ENCODE measurements at places on chromosomes 2 and 18.
A peak's percentile ranks its signal among the peaks of the same experiment; 100 is the strongest.

DNA sequence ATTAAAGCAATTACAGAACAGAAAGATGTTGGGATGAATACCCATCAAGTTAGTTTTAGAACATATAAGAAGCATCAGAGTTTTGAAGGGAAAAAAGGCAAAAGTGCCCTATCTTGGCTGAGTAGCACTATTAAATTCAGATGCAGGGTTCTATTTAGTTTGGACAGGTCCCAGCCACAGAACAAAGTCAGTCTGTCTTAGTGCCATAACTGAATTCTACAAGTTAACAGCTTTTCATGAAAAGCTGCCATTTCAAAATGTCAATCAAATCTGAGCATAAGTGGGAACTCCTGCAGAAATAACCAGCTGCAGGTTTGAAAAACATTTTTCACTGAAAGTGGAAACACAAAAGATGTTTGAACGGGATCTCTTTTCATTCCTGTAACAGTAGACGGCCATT lies 160.4 kb downstream of the SRBD1 start:
- DNase-seq = no peak

- no peak for DNase-seq
These were observed 23.8 kb upstream of the EFHD1 start for GRCh38 chr2:232609607-232610006.

- no peak for DNase-seq
These were observed 30.3 kb downstream of the SP3 start for GRCh38 chr2:173934895-173935294.

DNA sequence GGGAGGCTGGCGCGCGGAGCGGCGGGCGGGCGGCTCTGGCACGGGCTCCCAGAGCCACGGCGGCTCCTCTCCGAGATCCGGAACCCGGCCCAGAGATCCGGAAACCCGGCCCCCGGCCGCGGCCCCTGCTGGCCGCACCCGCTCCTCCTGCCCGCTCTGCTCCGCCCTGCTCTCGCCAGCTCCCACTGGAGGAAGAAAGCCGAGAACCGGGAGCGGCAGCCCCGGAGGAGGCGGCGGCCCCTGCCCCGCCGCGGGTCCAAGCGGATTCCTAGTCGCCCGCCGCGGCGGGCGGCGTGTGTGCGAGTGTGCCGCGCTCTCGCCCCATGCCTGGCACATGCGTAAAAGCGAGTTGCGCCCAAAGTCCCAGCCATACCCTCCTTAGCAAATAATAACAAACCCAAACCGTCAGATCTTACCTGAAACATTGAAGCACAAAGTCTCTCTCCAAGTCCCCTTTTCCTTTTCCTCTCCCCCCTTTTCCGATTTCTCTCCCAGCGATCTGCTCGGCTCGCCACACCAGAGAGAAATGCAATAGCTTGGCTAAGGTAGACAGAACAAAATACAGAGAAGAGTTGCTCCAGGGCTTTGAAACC lies 108.7 kb upstream of the KCTD1 start:
- DNase-seq = peak; percentile 53

DNA sequence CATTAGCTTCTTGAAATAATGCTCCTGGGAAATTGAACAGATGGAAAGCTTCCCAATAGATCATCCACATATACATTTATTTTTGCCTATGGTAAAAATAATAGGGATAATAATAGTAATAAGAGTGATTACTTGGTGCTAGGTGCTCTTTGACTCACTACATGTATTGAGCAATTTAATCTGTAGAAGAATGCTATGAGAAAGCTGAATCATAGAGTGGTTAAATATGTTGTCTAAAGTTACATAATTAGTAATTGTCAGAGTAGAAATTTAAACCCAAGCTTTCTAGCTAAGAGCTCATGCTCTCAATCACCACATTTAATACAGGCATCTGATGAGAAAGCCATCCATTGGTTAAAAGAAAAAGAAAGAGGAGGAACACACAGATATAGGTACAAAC lies 590.5 kb upstream of the SLC8A1 start:
- no peak for DNase-seq

GRCh38 chr2:118539290-118539689 lies 308.2 kb downstream of the EN1 start:
- no peak for DNase-seq

DNA sequence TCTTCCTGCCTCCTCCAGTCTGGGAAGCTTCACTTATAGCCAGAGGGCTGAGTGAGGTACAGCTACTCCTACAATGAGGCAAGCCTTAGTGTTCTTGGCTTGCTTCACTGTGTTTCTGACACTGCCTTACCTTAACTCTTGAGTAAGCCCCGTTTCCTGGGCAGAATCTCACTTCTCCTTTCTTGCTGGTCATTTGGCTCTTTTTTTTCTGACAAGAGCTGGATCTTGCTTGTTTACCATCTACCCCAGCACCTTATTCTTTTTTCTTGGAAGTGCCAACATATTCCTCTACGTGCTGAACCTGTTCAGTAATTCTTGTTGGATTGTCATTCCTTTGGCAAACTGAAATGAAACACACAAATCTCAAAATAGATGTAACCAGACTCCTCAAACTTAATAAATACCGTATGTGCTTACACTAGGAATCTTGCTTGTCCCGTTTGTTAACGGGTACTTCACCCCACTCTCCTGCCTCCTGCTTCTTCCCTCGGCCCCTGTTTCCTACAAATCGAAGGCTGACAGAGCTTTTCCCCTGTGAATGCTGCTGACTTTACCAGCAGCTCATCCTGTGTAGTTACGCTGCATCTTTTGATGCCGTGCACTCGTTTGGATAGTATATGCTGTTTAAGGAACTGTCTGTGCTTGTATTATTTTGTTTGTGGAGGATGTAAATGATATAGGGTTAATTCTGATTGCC lies 132.2 kb downstream of the FMNL2 start:
- DNase-seq = no peak

Data from neural crest cell (in vitro differentiated cells).